Stimulated activated CD8-positive, alpha-beta memory T cell treated with anti-CD3 and anti-CD28 coated beads, Interleukin-4, amount 100 ng/mL, for 4 hours (primary cell): ENCODE measurements at places on chromosomes 3 and 15.
A peak's percentile ranks its signal among the peaks of the same experiment; 100 is the strongest.

DNA sequence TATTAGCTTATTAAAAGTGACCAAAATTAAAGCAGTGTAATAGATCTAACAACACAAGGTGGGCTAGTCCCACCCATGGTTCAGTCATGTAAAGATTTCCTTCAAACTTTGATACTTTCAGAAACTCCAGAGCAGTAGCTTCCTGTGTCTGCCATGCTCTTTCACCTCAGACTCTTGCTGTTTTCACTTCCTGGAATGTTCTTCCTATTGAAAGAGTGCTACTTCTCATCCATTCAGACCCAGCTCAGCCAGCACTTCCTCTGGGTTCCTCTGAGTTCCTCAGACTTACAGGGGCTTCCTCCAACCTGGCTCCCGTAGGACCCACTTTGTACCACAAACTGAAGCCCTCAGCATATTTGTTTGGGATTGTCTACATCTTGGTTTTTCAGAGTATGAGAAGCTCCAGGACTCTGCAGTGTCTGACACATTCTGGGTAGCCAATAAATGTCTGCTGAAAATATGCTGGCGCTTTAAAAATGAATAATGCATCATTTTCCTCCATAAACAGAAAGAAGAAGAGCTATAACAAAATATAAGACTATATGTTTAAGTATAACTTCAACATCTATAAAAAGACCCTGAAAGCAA lies 18.0 kb downstream of the NCEH1 start:
- DNase-seq: no peak

GRCh38 chr15:49278751-49279150 lies 108.7 kb downstream of the GALK2 start:
- DNase-seq: no peak

GRCh38 chr3:32460031-32460749 lies 42.5 kb downstream of the CMTM6 start:
- peak; percentile 24 for DNase-seq

- no peak for DNase-seq
Measured at GRCh38 chr3:53103397-53104296, 26.6 kb downstream of the RFT1 start.

GRCh38 chr3:49133226-49133951 lies 539 bp upstream of the LAMB2 start:
- no peak for DNase-seq

DNA sequence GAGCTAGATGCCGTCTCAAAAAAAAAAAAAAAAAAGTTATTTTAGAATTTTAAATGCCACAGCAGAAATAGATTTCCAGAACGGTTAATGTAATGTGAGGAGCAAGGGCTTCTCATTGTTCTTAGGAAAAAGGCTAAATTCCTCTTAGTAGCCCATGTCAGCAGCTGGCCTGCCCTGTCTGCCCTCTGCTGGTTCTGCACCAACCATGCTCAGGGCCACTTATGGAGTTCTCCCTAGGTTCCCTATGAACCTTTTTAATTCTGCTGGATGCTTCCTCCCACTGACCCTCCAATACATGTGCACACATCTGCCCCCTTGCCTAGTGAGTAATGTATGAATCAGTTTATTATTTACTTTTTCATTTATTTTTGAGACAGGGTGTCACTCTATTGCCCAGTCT lies 32.2 kb upstream of the DPPA4 start:
- DNase-seq: no peak

DNA sequence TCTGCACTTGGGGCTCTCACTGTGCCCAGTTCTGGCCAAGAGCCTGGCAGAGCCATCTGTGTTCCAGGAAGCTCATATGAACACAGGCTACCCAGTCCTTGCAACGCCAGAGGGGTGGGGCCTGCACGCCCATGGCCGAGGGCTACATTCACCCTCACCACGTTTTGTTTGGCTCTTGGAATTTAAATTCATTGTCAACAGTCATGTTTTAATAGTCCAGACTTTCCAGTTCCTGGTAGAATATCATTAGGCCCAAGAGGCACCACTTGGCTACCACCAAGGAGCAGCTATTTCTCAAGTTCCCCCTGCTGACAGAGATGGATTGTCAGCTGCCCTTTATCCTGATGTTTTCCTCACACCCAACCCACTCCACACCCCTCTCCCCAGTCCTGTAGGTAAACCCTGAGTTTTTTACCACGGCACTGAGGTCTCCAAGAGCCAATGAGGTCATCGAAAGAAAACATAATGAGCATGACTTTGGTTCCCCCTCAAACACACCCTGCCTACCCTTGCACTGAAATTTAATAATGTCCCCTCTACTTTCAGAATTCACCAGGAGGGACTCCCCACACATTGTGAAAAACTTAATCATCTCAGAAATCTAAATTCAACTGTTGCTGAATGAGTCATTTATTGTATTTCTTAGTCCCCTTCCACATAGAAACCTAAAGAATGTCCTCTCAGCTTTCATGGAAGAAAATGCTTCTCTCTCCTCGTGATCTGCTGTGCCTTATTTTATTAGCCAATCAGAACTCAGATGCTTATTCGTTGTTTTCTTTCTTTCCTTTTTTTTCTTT lies 125.1 kb downstream of the SHQ1 start:
- DNase-seq: no peak

- no peak for DNase-seq
Measured at GRCh38 chr3:14123308-14124222, 1.1 kb downstream of the CHCHD4 start.

DNA sequence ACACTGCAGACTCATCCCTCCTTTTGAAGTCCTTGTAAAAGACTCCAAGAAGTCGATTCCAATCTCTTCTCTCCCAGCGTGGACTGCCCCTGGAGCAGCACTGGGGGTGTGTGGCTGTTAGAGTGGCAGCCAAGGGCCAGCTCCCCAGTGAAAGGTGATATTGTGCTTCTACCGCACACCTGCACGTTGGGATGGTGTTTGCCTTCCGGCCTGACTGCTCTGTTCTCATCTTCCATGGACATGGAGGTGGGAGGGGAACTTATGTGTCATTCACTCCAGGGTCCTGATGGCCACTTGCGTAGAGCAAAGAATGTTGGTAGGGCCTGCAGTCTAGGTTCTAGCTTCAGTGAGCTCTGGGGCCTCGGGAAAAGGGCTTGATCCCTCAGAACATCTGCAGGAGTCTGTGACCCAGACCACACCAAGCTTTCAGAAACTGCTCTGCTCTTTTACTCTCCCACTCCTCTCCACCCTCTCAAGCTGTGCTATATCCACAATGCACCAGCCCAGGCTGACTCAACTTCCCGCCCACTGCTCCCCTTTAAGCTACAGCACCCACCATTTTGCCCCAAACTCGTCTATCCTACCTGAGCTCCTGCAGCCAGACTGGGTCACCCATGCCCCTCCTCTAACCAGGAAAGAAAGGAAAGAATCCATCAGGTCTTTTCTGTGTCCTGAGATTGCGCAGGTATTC lies 31.3 kb downstream of the LIPC start:
- no peak for DNase-seq

GRCh38 chr3:42864321-42864950 lies 11.2 kb downstream of the CYP8B1 start:
- DNase-seq: no peak

DNA sequence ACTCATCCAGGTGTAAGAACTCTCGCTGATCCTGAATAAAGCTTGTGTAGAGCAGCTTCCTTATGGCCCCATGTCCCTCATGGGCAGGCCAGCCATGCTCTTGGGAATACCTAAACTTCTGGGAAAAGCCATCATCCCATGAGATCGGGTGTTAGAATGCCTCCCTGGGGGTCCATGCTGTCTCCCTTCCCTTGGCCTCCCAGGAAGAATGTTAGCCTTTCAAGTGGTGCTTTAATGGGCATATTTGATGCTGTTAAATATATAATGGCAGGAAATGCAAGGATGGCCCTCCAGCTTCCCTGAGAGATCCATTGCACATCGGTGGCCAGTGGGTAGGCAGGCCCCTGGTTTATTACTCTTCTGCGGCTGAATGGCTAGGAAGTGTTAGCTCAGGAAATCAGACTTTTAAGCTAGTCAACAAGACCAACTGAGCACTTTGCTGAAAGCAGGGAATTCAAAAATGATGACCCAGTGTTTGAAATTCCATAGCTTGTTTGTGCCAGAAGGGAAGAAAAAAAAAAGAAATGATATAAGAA lies 60.5 kb upstream of the LRTM1 start:
- no peak for DNase-seq

GRCh38 chr3:24683633-24684384 lies 189.2 kb upstream of the THRB start:
- DNase-seq: no peak
